SHP77 treated with DMSO at 0.1 percent for 48 hours (cell line): ENCODE measurements at places on chromosomes 1 and 21.

DNA sequence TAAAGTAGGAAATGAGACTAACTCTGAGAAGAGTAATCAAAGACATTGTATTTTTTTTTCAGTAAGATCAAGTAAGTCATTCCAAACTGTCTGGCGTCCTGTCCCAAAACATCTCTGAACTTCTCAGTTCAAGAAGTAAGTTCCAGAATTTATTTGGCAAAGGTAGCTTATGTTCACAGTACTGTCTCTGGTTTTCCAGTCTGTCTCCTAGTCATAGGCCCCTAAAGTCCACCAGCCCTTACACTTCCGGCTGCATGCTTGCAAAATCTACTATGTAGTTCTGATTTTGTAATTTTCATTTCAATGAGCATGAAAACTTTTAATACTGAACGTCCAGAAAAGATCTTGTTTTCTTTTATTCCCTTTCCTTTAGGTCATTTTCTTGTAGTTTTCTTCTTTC, 61.4 kb upstream of the S1PR1 start:
- DNase-seq = no peak

- peak; percentile 97 for DNase-seq
Measured at GRCh38 chr1:39170731-39171667, 33.5 kb upstream of the MACF1 start.

DNA sequence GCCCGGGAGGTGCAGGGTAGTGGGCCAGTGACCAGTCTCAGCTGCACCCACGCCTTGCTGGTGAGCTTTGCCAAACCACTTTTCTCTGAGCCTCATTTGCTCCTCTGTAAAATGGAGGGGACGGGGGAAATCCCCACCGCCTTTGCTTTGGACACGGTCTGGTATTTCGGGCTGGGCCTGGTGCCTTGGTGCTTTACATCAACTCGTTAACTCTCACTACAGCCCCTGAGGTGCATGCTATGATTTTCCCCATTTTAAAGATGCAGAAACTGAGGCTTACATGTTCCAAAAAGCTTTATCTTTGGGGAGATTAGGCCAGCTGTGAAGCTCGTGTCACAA, 116.1 kb upstream of the RUNX3 start:
- no peak for DNase-seq

GRCh38 chr21:29394051-29394450, 95.3 kb downstream of the BACH1 start:
- DNase-seq = no peak

- no peak for DNase-seq
Measured at GRCh38 chr1:243473227-243474135, 217.6 kb downstream of the SDCCAG8 start.

- no peak for DNase-seq
Measured at GRCh38 chr1:178057141-178057765, 36.7 kb upstream of the RASAL2 start.

DNA sequence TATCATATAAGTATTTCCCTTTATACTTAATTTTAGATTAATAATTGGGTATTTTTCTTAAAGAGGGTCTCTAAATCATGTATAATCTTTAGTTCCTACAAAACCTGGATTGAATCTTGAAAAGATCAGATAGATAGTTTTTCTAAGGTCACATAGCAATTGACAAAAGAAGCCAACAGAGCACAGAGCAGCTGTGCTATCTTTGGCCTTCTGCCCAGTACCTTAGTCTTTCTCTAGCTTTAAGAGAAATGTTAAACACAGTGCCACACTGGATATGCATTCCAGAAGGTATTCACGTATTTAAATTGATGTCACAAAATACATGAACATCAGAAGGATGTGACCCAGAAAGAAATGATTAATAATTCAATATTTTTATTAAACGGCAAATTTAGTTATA, 86.8 kb downstream of the C21orf91 start:
- DNase-seq = no peak

- DNase-seq = peak; percentile 6
Measured at GRCh38 chr1:34865981-34866761, 6.6 kb upstream of the SMIM12 start.

DNA sequence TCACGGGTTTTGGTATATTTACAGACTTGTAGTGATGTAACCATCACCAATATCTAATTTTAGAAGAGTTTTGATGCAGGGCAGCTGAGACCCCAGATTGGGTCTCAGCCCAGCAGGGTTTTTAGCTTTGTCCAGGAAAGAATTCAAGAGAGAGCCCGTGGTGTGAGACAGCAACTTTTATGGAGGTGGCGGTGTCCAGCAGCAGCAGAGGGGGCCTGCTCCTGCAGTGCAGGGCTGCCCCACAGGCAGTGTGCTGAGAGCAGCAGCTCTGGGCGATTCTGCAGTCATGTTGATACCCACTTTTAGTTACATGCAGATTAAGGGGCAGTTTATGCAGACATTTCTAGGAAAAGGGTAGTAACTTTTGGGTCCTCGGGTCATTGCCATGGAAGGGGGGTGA, 1.8 kb upstream of the EPHX1 start:
- DNase-seq = no peak

- DNase-seq = no peak
Measured at GRCh38 chr1:113147073-113147625, 74.2 kb downstream of the LRIG2 start.

GRCh38 chr1:54070171-54070837, 16.9 kb downstream of the TCEANC2 start:
- DNase-seq = peak; percentile 24

DNA sequence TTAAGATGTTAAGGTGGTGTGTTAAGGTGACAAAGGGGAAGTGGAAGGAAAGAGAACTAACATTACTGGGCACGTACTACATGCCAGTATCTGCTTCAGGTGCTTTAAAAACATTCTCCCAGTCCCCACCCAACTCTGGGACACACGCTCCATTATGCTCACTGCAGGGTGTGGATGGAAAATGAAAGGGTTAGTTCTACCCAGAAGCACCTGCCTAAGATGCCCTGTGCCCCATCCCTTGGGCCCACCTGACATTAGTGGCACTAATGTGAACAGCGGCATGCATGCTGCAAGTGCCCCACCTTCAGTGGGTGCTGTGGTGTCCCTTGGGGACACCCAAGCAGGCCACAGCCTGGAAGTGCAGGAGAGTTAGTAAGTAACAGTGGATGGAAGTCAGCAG, 82.9 kb upstream of the CXADR start:
- DNase-seq = no peak

GRCh38 chr1:36400514-36400824, 2.8 kb upstream of the LSM10 start:
- no peak for DNase-seq

DNA sequence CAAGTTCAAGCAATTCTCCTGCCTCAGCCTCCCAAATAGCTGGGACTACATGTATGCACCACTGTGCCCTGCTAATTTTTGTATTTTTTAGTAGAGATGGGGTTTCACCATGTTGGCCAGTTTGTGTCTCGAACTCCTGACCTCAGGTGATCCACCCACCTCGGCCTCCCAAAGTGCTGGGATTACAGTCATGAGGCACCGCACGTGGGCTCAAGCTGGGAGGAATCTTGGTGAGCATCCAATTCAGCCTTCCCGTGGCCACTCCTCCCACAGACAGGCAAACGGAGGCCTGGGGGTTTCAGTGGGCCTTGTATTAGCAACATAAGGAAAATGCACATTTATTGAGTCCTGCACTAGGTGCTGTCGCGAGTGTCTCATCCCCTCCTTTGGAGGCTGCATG, 24.5 kb upstream of the VWA5B1 start:
- no peak for DNase-seq

DNA sequence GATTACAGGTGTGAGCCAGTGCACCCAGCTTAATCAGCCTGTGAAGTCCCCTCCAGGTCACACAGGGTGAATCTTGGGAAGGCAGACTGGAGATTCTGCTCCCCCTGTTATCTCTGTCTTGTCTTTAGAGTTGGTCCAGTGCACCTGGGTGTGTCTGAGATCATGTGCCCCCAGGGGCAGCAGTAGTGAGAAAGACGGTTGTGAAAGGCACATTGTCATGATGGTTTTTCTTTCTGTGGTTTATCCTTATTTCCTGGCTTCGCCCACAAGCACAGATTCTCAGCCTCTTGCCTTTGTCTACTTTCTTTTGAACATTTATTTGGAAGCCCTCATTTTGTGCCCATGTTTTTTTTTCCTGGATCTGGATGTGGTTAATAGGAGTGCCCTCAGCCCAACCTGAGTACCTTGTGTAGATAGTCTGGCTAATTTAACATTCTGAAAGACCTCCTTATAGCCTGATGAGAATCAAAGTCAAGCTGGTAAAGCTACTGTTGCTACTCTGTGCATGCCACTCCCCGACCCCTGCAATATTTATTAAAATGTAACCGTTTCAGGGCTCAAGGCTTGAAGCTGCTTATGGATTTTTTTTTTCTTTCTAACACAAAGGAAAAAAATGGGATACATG, 23.7 kb downstream of the UCK2 start:
- no peak for DNase-seq

GRCh38 chr1:3668585-3669300, 16.4 kb downstream of the TP73 start:
- DNase-seq = peak; percentile 85

DNA sequence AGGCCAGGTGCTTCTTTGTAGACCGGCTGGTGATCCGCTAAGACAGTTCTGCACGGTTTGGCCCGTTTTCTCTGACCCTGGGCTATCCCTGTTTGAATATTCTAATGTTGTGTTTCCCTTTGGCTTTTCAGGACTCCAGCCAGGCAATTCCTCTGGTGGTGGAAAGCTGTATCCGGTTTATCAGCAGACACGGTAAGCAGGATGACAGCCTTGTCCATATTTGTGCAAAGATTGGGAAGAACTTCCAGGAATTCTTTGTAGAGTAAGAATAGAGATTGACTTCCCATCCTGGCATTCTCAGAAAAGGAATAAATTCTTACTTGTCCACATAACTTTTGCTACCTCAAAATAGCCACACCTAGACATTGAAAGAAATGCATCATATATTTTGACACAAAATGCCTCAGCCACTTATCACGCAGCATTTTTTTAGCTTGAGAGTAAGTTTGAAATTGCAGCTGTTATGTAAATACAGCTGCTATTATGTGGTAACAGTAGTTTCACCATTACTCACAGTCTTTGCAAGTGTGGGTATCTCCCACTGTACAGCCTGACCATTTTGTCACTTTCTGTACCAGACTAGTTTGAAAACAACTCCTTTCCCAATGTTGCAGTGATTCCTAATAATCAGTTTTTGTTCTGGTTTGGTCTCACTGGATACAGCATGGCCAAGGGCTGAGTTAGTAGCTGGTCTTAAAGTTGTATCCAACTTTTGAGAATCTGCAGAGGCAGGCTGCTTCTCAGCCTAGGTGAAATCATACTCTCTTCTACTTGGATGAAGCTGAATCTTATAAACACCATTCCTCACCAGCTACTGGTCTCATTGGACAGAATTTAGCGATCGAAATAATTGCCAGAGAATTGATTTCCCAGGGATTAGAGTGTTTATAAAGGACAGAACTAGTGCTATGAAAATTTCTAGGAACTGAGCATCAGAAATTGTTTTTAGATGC, 40.0 kb upstream of the IKBKE start:
- no peak for DNase-seq

GRCh38 chr1:208108213-208108608, 136.0 kb downstream of the PLXNA2 start:
- DNase-seq = no peak

- DNase-seq = no peak
Measured at GRCh38 chr1:162823231-162823630, 32.7 kb downstream of the HSD17B7 start.

GRCh38 chr1:163670989-163671757, 349.4 kb downstream of the NUF2 start:
- DNase-seq = no peak

GRCh38 chr1:152960452-152961044, 9.9 kb upstream of the SPRR4 start:
- DNase-seq = no peak

DNA sequence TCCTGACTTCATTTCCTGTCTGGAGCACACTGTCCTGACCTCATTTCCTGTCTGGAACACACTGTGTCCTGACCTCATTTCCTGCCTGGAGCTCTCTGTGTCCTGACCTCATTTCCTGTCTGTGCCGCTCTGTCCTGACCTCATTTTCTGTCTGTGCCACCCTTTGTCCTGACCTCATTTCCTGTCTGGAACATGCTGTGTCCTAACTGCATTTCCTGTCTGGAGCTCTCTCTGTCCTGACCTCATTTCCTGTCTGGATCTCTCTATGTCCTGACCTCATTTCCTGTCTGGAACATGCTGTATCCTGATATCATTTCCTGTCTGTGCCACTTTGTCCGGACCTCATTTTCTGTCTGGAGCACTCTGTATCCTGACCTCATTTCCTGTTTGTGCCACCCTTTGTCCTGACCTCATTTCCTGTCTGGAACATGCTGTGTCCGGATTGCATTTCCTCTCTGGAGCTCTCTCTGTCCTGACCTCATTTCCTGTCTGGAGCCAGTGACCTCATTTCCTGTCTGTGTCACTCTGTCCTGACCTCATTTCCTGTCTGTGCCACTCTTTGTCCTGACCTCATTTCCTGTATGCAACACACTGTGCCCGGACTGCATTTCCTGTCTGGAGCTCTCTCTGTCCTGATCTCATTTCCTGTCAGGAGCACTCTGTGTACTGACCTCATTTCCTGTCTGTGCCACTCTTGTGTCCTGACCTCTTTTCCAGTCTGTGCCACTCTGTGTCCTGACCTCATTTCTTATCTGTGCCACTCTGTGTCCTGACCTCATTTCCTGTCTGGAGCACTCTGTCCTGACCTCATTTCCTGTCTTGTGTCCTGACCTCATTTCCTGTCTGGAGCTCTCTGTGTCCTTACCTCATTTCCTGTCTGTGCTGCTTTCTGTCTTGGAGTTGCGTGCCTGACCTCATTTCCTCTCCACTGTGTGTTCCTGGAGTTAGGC, 27.6 kb downstream of the SKI start:
- no peak for DNase-seq

DNA sequence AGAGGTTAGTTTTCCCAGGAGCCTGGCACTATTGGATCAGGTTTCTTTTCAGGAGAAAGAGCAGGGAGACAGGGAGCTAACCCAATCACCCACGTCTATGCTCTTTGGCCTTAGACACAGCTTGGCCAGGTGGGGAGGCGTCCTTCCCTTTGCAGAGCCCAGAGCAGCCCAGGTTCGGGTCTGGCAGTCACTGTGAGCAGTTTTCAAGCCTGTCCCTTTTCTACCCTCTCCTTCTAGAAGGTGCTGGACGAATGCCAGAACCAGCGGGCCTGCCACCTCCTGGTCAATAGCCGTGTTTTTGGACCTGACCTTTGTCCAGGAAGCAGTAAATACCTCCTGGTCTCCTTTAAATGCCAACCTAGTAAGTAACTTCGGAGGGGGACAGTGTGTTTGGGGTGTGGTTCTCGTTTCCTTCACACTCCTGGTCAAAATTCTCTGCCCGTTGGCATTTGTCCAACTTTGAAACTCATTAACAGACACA, 44.9 kb downstream of the EVA1C start:
- DNase-seq = no peak

GRCh38 chr21:43372663-43373361, 54.1 kb downstream of the SIK1 start:
- DNase-seq = no peak

DNA sequence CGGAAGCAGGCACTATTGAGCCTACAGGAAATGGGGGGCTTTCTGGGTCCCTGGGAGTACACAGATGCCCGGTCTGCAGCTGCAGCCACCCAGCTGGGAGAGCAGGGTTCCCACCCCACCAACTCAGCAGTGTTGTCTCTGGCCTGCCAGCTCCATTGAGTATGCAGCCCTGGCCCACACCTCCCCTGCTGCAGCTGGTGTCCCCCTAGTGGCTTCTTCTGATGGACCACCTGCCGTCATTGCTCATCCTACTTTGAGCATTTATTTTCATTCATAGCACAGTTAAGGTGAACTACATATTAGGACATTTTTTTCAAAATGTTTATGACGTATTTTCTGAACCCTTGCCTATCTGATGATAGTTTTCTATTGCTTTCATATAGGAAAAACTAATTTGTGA, 189.8 kb upstream of the LYPLAL1 start:
- no peak for DNase-seq
